ENCODE measurements at places on chromosomes 3 and 15. TPM values are rescaled to one million over a fixed set of nuclear protein-coding genes. Genes with fewer than 3 reads are reported as not detected.

- DNase-seq = no peak
Measured at GRCh38 chr3:127037971-127038446, 55.1 kb downstream of the PLXNA1 start.

GRCh38 chr3:171851660-171852058 is 8.5 kb downstream of the TMEM212 start:
- DNase-seq = peak; percentile 88

- DNase-seq = no peak
Measured at GRCh38 chr3:107130089-107130700, 247.0 kb upstream of the CCDC54 start.

- DNase-seq = no peak
Measured at GRCh38 chr3:195794708-195795107, 17.0 kb downstream of the MUC4 start.

DNA sequence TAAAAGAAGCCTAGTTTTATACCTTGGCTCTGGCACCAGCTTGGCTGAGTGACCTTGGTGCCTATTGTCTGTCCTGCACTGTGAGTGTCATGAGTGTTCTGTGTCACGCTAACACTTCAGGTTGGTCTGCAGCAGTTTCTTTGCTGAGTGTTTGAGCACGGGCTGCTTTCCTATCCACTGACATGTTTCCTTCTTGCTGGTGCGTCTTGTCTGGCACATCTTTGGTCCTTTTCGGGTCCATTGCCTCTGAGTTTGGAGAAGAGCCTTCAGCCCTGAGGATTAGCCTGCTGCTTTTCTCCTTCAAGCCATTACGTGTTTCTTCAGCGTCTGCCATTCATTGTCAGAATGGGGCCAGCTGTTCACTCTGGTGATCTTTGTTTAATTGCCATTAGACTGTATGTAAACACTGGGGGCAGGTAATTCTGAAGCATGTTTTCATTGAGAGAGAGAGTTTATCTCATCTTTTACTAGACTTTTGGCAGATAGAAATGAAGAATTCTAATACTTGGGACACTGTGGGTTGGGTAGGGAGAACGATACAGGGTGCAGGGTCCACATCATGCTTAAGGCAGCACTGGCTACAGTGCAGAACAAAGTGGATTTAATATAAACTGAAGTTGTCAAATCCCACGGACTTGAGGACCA is 55.5 kb downstream of the LRRC28 start:
- no peak for DNase-seq

DNA sequence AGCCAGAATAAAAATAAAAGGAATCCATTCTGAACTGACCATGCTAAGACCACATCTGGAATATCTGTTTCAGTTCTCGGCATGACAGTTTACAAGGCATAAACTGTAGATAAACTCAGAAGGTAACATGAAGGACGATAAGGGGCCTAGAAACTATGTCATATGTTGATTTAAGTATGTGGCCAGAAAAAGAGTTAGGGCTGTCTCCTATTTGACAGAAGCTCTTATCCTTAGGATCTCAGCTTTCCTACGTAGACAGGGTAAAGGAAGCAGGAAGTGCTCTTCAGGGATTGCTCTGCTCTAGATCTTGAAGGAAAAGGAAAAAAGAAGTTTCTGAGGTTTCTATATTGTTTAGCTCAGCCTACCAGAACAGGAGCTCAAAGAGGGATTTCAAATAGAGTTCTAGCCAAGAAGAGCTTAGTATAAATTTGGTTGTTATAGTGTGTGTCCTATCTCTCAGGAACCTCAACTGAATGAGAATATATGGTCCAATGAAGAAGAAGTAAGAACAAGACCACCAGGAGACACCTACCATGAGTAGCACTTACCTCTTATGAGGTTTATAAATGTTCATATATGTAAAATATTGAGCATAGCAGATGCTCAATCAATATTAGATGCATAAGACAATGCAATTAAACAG is 59.2 kb downstream of the TP53BP1 start:
- DNase-seq = no peak

DNA sequence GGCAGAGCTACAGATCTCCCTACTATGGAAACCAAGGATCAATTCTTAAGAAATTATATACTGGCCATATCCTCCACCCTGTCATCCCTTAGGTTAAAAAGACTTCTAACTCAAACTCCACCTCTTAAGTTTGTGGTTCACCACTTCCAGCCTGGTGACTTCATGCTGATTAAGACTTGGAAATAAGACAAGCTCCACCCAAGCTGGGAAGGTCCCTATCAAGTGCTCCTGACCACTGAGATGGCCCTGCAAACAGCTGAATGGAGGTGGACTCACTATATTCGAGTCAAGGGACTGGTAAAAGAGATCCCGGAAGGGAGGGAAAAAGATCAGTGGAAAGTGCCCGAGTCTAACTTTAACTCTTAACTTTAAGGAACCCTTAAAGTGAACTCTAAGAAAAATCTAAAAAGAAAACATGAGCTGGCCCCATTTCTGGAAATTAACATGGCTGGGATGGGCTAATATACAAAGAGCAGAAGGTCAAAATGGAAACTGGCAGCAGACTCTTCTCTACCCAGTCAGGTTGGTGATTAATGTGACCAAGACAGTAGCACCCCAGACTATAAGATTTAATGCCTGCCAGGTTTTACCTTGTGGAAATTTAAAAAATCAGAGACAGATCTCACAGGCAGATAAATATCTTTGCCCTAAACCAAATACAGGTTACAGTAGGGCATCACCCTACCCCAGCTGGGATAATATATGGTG is 43.9 kb downstream of the PPCDC start:
- DNase-seq = peak; percentile 82

DNA sequence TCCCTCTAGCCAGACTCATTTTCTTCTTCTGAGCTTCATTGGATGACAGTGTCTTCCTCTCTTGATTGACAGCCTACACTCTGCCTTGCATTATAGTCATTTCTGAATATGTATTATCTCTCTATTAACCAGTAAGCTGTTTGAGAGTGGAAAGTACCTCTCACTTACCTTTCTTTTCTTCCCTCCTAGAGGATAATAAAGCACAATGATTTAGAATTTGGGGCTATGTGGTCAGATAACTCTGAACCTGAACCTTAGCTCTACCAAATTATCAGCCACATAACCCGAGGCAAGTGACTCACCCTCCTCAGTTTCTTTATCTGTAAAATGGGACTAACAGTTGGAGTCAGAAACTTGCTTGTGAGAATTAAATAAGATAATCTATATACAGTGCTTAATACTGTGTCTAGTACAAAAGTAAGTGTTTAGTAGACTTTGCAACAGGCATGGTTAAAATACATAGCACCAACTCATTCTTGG is 331.8 kb upstream of the TBL1XR1 start:
- DNase-seq = no peak

DNA sequence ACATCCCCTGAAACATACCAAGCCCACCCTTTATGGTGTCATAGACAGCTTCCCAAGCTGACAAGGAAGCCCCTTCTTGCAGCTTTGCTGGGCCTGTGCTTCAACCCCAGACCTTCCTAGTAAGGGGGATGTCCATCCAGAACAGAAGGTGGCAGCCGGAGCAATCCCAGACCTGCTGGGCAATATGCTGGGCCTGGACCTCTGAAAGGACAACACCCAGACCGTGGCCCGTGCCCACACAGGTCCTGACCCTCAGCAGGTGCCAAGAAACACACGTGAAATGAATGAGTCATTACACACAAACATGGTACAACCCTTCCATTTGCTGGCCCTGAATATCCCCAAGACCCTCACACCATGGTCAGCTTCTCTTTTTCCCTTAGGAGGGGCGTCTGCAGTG is 19.8 kb upstream of the VILL start:
- DNase-seq = no peak

DNA sequence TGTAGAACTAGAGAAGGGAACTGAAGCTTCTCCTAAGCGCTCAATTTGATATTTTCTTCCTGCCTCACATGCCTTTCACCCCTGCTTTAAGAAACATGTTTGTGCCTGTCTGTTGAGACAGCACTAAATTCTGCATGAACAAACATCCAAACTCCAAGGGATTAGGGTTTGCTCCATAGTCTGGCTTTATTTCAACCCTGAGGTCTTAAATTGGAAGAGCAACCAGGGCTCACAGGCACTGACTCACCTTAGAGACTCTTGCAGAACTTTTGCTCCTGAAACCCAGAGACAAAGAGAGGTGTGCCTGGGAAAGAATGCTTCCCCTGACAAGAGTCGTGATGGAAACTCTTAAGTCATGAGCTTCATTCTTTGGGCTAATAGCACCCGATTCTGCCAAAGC is 393.9 kb upstream of the MCTP2 start:
- no peak for DNase-seq

GRCh38 chr15:39202641-39203040 is 378.2 kb upstream of the THBS1 start:
- no peak for DNase-seq

Gene TFRC
- 80.3 TPM for total RNA-seq

Gene ADAMTS9
- total RNA-seq = 0.54 TPM

Gene SLC2A2
- not detected for total RNA-seq

Gene CX3CR1
- total RNA-seq = not detected

Gene PCNP
- total RNA-seq = 137 TPM

All from fibroblast of the aortic adventitia (primary cell).